Dermis blood vessel endothelial cell (primary cell): ENCODE measurements at places on chromosomes 3 and 15. TPM values are rescaled to one million over a fixed set of nuclear protein-coding genes. Genes with fewer than 3 reads are reported as not detected.

GRCh38 chr15:101172501-101173071, 79.3 kb downstream of the CHSY1 start:
- no peak for DNase-seq

GRCh38 chr3:143294188-143294587, 174.6 kb downstream of the CHST2 start:
- no peak for DNase-seq

DNA sequence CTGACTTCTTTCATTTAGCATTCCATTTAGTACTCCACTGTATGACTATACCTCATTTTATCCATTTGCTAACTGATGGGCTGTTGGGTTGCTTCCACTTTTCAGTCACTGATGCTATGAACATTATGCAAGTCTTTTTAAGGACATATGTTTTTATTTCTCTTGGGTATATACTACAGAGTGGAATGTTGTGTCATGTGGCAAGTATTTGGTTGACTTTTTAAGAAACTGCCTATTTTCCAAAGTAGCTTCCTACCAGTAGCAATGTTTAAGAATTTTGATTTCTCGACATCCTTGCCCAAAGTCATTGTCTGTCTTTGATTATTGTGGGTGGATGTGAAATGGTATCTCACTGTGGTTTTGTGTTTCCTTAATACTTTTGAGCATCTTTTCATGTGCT, 110.1 kb upstream of the TPM1 start:
- DNase-seq = no peak

- DNase-seq = no peak
Observed at GRCh38 chr3:39519554-39520288, 52.2 kb downstream of the MOBP start.

DNA sequence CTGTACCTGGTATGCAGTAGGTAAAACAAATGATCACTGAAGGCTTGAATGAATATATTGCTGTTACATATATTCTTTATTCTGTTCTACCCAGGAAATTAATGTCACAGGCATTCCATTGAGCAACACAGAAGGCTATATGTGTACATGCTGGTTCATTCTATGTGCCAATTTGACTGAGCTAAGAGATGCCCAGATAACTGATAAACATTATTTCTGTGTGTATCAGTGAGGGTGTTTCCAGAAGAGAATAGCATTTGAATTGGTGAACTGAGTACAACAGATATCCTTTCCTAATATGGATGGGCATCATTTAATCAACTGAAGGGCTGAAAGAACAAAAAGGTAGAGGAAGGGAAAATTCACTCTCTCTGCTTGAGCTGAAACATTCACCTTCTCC, 886.8 kb downstream of the FHIT start:
- DNase-seq = no peak

- peak; percentile 88 for DNase-seq
Observed at GRCh38 chr3:13648060-13649001, 99.4 kb downstream of the FBLN2 start.

GRCh38 chr3:14203521-14204079, 25.0 kb downstream of the LSM3 start:
- DNase-seq = peak; percentile 92

DNA sequence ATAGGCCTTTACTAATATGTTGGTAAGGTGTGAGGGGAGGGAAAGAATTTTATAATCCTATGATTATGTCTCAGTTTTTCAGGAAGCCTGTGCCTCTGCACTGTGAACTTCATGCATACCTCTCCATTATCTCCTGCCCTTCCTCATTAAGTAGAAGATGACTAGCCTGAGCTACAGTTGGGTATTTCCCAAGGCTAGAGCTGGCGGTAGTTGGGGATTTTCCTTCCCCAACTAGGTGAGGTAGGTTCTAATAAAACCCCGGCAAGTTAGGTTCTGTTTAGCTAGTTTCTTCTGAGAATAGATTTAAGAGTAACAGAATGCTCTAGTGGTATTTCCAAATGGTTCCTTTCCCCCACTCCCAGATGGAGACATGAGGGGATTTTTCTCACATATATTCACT, 414.5 kb downstream of the GRM7 start:
- no peak for DNase-seq

- DNase-seq = no peak
Observed at GRCh38 chr15:89157918-89158564, 63.3 kb downstream of the RLBP1 start.

DNA sequence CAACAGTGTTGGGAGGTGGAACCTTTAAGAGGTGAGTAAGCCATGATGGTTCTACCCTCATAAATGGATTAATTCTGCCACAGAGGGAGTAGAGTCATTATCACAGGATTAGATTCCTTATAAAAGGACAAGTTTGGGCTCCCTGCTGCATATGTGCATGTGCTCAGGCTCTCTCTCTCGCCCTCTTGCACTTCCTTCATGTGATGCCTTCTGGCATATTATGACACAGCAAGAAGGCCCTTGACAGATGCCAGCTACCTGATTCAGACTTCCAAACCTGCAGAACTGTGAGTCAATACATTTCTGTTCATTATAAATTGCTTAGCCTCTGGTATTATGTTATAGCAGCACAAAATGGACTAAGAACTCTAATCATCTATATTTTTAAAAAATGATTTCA, 205.3 kb downstream of the CTNNB1 start:
- no peak for DNase-seq

GRCh38 chr3:105965384-105965783, 96.6 kb upstream of the CBLB start:
- DNase-seq = peak; percentile 30

DNA sequence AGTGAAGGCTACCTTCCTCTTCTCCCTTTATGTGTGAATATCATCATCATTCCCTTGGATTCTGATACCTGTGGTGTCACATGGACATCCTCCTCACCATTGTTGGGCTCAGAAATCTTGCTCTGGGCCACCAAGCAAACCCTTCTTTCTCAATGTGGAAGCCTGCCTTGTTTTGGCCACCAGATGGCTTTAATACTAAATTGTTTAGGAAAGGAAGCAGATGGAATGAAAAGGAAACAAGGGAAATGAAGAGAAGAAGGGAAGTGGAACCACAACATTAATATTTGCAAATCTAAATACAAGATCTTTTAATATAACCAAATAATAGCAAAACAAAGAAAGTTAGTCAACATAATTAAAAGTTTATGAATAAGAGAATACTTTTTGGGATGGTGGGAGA, 14.0 kb downstream of the FAM227B start:
- DNase-seq = no peak

- no peak for DNase-seq
Observed at GRCh38 chr3:62605413-62606068, 232.2 kb upstream of the FEZF2 start.

DNA sequence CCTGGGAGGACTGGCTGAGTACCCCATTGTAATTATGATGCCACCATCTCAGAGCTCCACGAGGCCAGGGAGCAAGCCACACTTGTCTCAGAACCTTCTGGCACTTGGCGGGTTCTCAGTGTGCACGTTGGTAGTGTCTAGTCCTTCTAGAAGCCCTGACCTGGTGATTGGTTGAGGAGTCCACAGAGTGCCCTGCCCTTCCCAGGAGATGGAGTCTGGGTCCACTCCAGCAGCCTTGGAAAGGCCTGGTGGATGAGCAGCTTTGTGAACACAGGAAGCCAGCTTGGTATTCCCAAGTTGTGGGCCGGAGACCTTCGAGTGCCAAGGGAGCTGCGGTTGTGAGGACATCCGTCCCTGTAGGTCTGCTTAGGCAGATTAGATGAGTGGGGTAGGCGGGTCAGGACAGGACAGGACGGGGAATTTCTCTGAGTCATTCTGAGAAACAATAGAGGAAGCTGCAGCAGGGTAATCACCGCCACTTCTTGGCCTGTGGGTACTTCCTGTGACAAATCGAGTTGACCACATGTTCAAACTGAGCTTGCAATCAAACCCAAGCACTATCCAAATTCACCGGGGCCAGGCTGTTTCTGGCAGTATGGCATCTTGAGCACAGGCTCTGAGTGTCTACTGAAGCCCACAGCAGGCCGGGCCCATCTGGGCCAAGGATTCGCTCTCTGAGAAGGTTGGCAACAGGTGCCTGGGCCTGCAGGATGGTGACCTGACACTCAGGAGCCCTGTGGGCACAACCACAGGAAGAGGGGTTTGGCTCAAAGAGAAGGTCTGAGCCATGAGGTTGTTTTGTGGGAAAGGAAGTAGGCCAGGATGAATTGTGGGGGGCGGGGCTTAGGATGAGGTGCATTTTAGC, 71.5 kb upstream of the PLXNA1 start:
- peak; percentile 98 for DNase-seq

- peak; percentile 68 for DNase-seq
Observed at GRCh38 chr3:177615015-177615414, 417.7 kb upstream of the TBL1XR1 start.

GRCh38 chr3:34038131-34038530, 239.7 kb downstream of the PDCD6IP start:
- DNase-seq = no peak

DNA sequence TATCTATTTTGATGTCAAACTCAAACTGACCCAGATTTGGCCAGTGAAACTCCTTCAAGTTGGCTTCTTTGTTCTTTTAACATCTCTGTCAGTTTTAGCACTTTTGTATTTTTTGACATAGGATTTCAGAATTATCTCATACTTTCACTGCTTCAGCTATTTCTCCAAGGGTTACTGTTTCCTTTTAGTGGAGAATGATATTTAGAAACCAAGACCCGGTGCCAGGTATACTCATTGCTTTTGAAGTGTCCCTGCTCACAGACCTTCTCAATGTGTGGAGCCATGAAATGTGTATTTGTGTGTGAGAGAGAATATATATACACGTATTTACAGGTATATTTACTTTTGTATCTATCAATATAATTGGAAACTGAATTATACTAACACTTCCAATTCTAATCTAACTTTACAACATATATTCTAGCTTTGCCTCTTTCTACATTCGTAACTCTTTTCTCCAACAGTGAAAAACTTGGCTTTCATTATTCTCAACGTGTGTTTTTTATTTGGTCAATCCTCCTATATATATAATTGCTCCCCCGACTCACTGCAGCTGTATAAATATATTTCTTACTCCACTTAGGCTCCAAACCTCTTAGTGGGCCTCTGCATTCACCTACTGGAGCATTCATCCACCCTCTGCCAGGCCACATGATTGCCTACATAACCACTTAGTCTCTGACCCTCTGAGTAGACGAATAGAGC, 54.0 kb downstream of the OTOL1 start:
- no peak for DNase-seq

DNA sequence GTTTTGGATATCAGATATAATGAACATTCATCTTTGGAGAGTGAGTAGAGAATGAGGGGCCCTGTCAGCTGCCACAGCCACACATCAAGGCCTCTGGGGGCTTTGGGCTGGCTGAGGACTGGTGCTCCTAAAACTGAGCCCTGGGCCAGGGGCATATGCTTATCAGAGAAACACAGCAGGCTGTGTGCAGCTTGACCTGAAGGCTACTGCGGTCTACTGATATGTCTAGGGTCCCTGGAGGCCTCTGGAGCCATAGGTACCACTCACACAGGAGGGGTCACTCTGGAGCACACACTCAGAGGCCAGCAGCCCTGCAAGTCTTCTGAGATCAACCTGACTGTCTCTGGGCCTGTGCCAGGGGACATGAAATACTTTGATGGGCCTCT, 7.6 kb downstream of the TF start:
- no peak for DNase-seq

GRCh38 chr15:78660584-78660983, 19.6 kb upstream of the CHRNB4 start:
- DNase-seq = no peak

The STRIT1 gene
- not detected in 2 replicates for total RNA-seq

The SNRPN gene
- 109 and 120 TPM in 2 replicates for total RNA-seq

The CPA3 gene
- 0.68 TPM in 1 of 2 replicates, not detected in the other for total RNA-seq

The PATL2 gene
- 0.09 and 0.17 TPM in 2 replicates for total RNA-seq

The SHC4 gene
- 0.17 and 0.23 TPM in 2 replicates for total RNA-seq

The CHRNA5 gene
- total RNA-seq = 4.6 and 7.2 TPM in 2 replicates

The GOLGA6B gene
- total RNA-seq = not detected in 2 replicates

The ILDR1 gene
- total RNA-seq = not detected in 2 replicates

The VEPH1 gene
- total RNA-seq = 8.2 and 35.9 TPM in 2 replicates

The SNAPC5 gene
- 21.4 and 22.2 TPM in 2 replicates for total RNA-seq

The CSPG5 gene
- total RNA-seq = 0.51 and 0.79 TPM in 2 replicates
